Activated CD8-positive, alpha-beta memory T cell treated with anti-CD3 and anti-CD28 coated beads, Interleukin-2, amount 50 U/mL, for 48 hours (primary cell): ENCODE measurements at places on chromosomes 3 and 15.

DNA sequence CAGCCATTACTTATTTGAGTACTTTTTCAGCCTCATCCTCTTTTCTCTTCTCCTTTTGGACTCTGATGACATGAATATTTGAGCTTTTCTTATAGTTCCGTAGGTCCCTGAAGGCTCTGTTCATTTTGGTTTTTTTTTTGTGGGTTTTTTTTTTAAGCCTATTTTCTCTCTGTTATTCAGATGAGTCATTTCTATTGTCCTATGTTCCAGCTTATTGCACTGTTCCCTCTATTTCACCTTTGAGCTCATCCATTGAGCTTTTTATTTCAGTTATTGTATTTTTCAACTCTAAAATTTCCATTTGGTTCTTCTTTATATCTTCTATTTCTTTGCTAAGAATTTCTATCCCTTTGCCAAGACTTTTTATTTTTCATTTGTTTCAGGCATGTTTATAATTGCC lies 7.2 kb upstream of the MGLL start:
- no peak for DNase-seq

- no peak for DNase-seq
These were observed 152.3 kb downstream of the FBN1 start for GRCh38 chr15:48493084-48493762.

DNA sequence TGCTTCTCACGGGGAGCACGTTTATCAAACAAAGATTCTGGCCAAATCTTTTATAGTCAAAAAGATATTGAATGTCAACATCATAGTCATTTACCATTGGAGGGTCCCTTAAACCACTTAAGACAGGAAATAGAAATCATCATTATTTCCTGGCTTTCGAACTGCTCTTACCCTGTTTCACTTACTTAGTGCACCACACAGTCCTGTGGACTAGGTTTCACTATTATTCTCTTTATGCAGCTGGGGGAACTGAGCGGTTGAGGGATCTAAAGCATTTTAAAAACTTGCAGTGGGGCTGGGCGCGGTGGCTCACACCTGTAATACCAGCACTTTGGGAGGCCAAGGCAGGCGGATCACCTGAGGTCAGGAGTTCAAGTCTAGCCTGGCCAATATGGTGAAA lies 13.7 kb upstream of the TPRG1 start:
- DNase-seq, result no peak

DNA sequence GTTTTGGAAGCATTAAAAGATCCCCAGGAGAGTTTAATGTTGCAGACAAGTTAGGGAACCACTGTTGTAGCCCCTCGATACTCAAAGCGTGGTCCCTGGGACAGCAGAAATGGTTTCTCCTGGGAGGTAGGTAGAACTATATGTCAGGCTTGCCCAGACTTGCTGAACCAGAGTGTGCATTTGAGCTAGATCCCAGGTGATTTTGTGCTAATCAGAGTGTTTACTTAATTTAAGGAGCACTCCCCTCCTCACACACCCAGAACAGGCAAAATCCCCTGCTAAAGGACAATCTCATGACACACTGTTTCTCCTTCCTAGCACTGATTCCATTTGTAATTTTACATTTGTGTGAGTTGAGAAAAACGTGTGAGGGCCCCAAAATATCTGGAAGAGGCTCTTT lies 24.3 kb downstream of the LMCD1 start:
- no peak for DNase-seq

DNA sequence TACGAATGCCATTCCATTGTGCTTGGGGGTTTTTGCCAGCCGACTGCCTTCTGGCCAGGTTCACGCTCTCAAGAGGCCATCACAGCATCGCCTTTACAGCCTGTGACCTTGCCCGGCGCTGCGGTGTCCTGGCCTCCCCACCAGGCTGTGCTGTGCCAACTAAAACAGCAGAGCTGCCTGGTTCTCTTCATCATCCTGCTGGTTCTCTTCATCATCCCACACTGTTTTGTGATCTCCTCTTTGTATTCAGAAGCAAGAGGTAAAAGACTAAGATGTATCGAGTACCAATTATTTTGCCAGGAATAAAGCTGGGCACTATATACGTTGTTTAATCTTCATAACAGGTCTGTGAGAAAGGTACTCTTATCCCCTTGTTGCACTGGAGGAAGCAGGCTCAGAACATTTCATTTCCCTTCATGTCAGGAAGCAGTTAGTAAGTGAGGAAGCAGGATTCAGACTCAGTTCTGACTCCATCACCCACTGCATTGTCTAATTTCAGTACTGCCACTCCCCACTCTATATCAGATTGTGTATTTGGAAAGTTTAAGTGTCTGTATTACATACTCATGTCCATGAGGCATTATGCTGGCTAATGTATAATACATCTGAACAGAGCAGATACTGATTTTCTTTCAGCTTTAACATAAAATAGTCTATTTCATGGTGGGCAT lies 92.7 kb downstream of the LRRC28 start:
- DNase-seq, result peak; percentile 61

DNA sequence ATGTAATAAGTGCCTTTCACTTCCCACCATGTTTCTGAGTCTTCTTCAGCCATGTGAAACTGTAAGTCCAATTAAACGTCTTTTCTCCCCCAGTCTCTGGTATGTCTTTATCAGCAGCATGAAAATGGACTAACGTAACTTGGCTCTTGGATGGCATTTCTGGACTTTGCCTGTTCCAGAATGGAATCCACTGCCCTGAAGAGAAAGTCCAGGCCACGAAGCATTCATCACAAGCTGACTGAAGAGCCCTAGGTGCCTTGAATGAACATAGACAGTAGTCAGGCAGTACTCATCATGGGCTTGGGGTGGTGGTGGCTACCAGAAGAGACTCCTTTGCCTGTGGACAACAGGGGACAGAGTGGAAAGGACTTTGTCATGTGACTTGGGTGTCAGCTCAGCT lies 1505.0 kb downstream of the SI start:
- DNase-seq, result no peak

- DNase-seq, result no peak
These were observed 168.7 kb downstream of the POTEB3 start for GRCh38 chr15:21271566-21271965.

DNA sequence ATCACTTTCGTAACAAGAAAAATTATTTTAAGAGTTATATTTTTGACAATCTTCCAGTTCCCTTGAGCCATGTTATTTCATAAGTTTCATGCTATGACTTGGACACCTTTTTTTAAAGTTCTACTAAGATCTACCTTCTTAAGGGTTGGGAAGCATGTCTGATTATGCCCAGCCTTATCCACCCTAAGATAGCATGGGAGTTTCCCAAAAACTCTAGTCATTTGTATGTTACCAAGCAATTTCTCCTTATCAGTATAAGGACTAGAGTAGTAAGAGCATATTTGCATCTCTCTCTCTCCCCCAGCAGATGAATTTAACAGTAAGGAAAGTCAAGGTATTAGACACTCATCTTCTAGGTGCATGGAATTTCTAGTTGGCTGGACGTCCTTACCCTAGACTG lies 85.1 kb upstream of the NTRK3 start:
- DNase-seq, result no peak

GRCh38 chr3:32335365-32336112 lies 56.1 kb upstream of the CMTM7 start:
- no peak for DNase-seq

DNA sequence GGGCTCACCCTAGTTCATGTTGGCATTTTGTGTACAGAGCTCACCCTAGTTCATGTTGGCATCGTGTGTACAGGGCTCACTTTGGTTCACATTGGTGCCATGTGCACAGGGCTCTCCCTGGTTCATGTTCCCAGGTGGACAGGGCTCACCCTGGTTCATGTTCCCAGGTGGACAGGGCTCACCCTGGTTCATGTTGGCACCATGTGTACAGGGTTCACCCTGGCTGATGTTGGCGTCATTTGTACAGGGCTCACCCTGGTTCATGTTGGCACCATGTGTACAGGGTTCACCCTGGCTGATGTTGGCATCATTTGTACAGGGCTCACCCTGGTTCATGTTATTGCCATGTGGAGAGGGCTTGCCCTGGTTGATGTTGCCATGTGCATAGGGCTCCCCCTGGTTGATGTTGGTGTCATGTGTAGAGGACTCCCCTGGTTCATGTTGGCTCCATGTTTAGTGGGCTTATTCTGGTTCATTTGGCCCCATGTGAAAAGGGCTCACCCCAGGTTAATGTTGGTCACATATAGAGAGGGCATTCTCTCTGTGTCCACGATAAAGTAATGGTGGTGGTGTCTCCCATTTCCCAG lies 31.7 kb upstream of the NR2C2 start:
- no peak for DNase-seq

- DNase-seq, result peak; percentile 32
These were observed 84.7 kb downstream of the ADAMTS17 start for GRCh38 chr15:100256970-100257650.

- no peak for DNase-seq
These were observed 211.3 kb downstream of the TBC1D2B start for GRCh38 chr15:77866186-77866585.

DNA sequence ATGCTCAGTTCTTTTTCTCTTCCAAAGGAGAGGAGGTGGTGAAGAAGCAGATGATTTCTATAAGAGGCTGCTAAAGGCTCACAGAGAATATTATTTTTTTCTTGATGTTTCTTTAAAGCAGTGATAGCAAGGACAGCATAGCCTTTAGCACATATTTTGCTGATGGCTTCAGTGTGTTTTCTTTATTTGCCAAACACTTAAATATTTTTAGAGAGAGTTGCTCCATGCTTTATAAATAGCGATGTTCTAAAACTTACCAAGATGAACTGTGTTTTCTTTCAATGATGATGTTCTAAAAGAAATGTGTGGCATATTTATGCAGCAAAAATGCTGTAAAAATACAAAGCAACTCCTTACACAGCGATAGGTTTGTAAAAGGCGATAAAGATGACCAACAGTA lies 11.8 kb upstream of the KCNAB1 start:
- no peak for DNase-seq

DNA sequence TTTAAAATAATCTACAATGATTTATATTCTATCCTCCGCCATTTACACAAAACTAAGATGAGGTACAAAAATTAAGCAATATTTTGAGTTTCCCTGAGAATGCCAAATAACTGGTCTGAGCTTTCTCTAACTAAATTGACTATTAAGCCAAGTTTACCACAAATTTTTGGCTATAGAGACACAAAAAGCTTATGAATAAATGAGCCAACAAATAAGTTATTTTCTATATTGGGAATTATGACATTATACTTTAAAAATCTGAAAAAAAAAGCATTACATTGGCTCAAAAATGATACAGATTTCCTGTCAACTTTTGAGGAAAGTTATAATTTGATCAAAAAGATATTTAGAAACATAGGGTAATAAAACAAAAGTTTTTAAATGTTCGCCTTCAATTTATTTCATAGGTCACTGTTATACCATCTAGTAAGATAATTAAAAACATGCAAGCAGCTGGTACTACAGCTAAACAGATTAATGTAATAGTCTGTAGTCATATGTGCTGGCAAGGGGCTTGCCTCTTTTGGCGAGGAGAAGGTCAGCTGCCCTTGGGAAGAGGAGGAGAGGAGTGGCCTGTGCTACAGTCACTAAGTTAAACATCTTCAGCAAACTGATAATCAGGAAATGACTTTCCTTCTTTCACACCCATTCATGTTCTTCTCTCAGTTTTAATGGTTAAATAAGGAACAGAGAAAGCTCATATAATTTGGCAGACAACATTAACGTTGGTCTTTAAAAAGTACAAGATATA lies 318.5 kb downstream of the TBC1D5 start:
- DNase-seq, result no peak

DNA sequence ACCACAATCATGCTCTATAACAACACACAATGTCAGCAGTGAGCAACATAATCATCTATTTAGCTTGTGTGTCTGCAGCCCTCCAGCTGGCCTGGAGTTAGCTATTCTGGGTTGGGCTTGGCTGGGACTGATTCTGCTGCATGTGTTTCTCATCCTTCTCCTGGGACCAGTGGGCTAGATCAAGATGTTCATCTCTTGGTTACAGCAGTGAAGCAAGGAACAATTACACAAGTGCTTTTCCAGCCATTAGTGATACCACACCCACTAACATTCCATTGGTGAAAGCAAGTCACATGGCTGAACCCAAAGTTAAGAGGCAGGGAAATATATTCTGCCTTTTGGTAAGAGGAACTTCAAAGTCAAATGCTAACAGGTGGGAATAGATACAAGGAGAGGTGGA lies 14.6 kb downstream of the NUDT16 start:
- DNase-seq, result no peak

DNA sequence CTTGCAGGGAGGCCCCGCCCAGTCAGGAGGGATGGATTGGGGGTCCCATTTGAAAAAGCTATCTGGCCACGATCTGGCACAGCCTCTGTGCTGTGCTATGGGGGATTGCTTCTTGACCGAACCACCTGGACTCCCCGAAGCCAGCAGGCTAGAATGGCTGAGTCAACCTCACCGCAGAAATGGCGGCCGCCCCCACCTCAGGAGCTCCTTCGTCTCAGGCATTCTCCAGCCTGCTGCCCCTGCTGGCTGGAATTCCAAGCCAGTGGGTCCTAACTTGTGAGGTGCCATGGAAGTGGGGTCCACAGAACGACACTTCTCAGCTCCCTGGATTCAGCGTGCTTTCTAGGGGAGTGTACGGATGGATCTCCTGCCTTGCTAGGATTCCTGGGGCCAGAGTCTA lies 180.5 kb upstream of the TRIM42 start:
- no peak for DNase-seq

GRCh38 chr3:133992951-133993620 lies 36.6 kb downstream of the SLCO2A1 start:
- DNase-seq, result peak; percentile 32

DNA sequence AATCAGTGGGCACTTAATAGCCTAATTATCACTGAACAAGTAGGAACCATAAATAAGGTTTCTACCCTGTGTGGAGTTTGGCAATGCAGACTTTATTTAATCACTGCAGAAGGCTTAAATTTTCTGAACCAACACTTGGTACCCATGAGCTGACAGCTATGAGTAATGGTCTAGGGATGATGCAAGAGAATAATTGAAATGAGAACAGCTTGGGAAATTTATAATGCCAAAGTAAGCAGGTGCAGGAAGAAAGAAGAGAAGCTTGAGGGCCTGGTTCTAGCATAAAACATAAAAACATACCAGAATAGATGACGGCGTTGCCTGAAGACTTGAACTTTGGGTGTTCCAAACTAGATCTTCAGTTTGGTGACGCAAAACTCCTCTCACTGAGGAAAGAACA lies 67.0 kb downstream of the IMPG2 start:
- DNase-seq, result no peak

DNA sequence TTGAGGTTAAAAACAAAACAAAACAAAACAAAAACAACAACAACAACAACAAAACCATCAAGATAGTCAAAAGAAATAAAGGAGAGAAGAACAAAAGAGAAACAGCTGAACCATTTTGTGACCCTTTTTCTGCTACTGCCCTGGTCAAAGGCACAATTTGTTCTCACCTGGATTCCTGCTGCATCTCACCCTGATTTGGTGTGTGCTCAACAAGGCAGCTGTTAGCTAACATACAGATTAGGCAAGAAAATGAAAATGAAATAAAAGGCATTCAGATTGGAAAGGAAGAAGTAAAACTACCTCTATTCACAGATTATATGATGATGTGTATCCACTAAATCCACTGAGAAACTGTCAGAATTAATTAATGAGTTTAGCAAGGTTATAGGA lies 28.7 kb upstream of the XIRP1 start:
- DNase-seq, result no peak

GRCh38 chr3:43086460-43087165 lies 19.3 kb downstream of the POMGNT2 start:
- no peak for DNase-seq

GRCh38 chr3:65878831-65879230 lies 159.9 kb downstream of the MAGI1 start:
- DNase-seq, result no peak
